Stimulated activated CD4-positive, alpha-beta T cell treated with anti-CD3 and anti-CD28 coated beads, TNF-alpha, amount 100 ng/mL, for 4 hours (primary cell): ENCODE measurements at places on chromosomes 2 and 18.

- no peak for DNase-seq
Measured at GRCh38 chr2:128773641-128774319, 455.1 kb upstream of the HS6ST1 start.

GRCh38 chr2:108637304-108637669, 82.0 kb upstream of the RANBP2 start:
- DNase-seq: no peak

- DNase-seq: no peak
Measured at GRCh38 chr18:49584394-49584793, 22.5 kb downstream of the LIPG start.

GRCh38 chr2:675982-676646, 1.1 kb downstream of the TMEM18 start:
- no peak for DNase-seq

GRCh38 chr2:109322641-109323040, 193.6 kb downstream of the SH3RF3 start:
- DNase-seq: no peak
